ENCODE measurements at places on chromosomes 1 and 21.

- DNase-seq = peak; percentile 62
Measured at GRCh38 chr1:234149217-234149616, 224.0 kb upstream of the COA6 start.

DNA sequence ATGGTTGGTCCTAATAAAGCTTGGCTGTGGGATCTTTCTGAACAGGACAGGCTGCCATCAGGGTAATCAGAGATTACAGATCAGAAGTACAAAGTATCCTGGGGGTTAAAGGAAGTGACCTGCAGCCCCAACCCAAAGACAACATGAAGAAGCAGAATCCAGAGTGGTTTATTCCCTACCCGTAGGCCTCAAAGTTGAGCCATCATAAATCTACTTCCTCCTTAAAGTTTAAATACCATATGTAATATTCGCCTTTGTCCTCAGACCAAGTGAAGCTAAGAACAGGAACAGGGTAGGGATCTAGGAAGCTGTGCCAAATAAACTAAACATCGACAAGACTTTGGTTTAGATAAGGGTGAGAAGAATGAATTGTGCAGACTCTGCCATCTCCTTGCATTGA lies 15.9 kb upstream of the DHX9 start:
- DNase-seq = no peak

DNA sequence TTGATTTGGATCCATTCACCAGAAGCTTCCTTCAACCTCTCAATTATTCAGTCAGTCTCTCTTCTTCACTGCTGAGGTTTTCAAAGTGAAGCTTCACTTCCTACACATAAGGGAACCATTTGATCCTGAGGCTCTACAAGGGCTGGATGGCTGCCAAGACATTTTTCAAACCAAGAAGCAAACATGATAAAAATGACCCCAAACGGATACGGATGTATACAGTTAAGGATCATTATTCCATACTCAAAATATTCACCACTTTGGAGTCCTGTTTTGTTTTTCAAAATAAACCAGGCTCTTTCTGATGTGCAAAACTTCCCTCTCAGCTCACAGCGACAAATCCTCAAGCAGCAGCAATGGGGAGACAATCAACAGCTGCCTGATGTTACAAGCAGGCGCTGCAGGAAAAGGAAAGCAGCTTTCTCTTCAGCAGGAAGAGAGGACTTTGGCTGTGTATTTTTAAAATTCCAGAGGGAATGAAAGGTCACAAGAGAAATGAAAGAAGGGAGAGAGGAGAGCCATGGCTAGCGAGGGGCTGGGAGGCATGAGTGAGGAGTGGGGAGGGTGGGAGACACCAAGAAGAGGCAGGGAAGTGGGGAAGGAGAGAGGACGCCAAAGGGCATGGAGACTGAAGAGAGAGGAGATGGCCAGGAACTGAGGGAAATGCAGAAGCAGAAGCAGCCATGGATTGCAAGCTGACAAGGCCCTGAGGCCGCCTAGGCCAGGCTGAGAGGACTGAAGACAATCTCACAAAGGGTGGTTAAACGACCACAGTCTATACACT lies 145.4 kb downstream of the SLC45A1 start:
- DNase-seq = no peak

- DNase-seq = no peak
Measured at GRCh38 chr1:209383422-209383821, 200.1 kb upstream of the CAMK1G start.

- DNase-seq = peak; percentile 64
Measured at GRCh38 chr1:237799762-237800474, 90.8 kb downstream of the ZP4 start.

DNA sequence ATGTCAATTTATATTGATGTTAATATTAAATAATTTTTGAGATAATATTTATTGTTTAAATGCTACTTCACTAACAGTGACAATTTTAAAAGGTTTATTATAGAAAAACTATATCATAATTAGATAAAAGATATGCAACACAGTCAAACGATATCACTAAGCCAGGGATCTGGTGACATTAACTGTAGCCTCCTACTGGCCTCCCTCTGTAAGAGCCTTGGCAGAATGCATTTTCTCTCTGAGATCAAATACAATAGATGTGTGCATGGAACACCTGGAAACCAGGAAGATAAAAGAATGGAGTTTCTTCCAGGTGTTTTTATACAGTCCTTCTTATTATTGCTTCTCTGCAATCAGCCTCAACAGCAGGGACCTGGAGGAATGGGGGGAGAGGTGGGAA lies 1762.1 kb downstream of the BRINP3 start:
- no peak for DNase-seq

DNA sequence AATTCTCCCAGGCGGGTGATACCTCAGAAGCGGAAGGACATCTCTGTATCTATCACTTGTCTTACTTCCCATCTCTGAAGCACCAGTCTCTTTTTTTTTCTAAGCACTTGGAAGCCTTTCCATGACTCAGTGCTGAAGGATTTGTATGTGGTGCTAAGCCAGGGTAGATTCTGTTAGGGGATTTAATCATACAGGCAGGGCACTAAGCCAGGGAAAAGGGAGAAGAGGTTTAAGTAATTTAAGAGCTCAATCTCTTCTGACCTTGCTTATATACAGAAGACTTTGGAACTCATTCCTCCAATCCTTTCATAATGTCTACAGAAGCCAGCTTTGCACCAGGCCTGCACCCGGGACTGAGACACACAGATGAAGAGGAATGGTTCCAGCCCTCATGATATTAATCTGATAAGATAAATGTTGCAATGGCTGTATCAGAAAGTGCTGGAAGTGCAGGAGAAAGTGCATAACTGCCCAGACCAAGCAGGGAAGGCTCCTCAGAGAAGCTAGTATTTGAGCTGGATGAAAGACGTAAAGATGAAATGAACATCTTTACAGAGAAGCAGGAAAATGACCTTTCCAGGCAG lies 11.0 kb downstream of the FAM163A start:
- no peak for DNase-seq

DNA sequence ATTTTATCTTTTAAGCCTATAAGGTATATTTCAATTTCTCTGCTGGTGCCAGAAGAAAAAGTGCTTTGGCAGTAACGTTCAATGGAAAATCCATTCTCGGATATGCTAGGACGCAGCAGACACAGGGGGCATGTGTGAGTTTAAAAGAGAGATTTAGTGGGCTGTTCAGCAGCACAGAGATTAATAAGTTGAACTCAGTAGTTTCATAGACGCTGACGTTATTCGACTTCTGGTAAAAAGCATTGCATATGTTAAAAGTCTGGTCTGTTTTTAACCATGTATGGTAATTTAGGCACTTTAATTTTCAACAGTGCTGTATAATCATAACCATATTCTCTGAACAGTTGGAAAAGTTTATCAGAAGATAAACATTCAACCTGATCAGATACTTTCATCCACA lies 99.6 kb downstream of the ATP6V1G3 start:
- DNase-seq = no peak

DNA sequence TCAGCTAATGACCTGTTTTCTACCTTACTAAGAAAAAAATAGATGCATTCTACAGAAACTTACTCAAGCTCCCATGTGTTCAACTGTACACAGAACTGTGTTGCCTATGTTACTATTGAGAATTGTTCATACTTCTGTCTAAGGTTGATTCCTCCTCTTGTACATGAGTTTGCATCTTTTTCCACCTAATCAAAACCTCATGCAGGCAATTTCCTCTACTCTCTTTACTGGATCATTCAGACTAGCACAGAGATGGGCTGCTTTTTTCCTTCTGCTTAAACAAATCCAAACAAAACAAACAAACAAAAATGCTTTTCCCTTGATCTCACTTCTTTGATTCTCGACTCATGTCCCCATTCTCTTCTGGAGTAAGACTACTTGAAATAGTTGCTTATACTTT lies 58.8 kb upstream of the PTGFR start:
- no peak for DNase-seq

- no peak for DNase-seq
Measured at GRCh38 chr1:40630488-40631223, 34.8 kb downstream of the RIMS3 start.

DNA sequence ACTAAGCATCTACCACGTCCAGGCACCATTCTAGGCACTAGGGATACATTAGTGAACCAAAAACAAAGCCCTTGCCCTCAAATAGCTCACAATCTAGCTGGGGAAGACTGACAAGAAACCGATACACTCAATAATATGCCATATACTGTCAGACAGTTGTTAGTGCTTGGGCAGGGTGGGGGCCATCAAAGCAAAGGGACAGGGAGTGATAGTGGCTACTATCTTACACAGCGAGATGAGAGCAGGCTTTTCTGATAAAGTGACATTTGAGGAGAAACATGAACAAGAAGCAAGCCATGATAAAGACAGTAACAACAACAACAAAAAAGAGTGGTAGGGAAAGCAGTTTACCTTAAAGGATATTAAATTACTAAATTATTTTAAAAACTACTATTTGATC lies 41.1 kb downstream of the ERO1B start:
- DNase-seq = no peak

GRCh38 chr21:37658817-37659458 lies 257.3 kb downstream of the KCNJ6 start:
- peak; percentile 48 for DNase-seq

DNA sequence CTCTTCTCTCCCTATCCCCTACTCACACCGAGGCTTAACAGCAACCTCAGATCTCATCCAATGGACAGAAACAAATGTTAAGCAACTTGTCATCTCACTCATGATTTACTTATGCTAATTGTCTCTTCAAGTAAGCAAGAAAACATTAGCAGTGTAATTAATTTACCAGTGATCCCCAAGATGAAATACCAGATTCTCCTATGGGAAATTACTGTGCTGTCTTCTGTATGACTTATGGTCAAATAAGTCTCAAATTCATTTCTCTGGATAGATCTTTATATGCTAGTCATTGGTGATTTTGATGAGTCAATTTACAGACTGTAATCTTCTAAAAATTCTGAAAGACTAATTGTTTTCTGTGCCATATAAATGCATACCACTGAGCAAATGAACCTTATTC lies 32.9 kb upstream of the L1TD1 start:
- DNase-seq = no peak

GRCh38 chr1:60969971-60970509 lies 112.3 kb upstream of the NFIA start:
- DNase-seq = no peak

DNA sequence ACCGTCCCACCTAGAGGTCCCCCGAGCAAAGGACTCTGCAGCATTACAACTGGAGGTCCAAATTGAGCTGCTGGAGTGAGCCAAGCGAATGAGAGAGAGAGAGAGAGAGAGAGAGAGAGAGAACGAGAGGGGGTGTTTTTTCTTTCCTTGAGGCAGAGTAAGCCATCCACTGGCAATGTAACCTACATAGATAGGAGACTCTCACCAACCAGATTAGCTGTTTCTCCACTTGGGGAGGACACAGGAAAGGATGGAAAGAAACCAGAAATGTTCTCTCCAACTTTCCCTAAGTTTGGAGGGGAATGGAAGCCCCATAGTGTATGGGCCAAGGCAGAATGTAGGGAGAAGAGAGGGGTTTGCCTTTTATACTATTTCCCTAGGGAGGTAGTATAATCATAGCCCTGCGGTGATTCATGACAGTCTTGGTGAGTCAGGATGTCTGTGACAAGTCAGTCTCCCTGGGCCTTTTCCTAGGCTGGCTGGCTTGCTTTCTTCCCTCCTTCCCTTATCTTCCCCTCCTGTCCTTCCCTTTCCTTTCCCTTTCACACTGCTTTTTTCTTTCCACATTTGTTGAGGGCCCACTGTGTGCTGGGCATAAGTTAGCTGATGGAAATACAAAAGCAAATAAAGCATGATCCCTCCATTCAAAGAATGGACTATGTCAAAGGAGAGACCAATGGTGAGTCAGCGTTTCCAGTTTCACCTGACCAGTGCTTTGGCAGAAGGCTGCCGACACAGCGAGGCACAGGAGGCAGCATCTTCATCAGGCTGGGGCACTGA lies 7.1 kb downstream of the FNDC7 start:
- peak; percentile 66 for DNase-seq

DNA sequence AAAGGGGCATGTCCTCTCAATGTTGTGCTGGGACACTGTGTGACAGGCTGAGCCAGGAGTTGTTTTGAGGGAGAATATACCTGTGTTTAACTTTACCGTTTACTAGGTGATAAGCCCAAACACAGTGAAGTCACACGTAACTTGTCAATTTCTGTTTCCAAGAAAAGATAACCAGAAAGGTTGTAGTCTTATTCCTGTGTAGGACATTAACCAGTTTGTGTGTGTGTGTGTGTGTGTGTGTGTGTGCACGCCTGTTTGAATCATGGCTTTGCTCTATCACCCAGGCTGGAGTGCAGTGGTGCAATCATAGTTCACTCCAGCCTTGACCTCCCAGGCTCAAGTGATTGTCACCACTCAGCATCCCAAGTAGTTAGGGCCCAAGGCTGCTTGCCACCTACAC lies 83.6 kb downstream of the MRPS6 start:
- no peak for DNase-seq

- DNase-seq = no peak
Measured at GRCh38 chr1:109133815-109134214, 19.9 kb downstream of the ELAPOR1 start.

GRCh38 chr1:85661767-85662166 lies 46.5 kb downstream of the ZNHIT6 start:
- DNase-seq = no peak

DNA sequence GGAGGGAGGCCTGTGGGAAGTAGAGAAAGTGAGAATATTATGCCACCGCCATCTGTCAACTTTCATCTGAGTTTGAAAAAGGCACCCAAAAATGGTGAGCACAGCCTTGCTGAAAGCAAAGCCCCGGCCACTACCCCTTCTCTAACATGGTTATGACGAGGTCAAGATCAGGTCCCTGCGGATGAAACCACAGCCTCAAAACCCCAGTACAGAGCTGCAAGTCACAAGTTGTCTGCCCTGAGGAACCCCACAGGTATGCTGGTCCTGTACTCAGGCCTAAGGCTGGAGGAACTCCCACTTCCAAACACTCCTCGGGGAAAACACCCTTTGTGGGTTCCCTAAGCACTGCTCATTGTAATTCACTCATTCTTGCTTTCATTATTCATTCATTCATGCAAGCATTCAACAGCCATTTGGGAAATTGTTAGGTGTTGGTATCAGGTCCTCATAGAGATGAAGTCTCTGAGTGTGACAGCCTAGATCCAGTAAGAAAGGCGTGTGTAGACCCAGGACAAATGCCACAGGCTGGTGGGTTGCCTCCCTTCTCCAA lies 216.6 kb upstream of the EDN2 start:
- no peak for DNase-seq

- DNase-seq = no peak
Measured at GRCh38 chr21:44291078-44291935, 5.6 kb downstream of the AIRE start.

DNA sequence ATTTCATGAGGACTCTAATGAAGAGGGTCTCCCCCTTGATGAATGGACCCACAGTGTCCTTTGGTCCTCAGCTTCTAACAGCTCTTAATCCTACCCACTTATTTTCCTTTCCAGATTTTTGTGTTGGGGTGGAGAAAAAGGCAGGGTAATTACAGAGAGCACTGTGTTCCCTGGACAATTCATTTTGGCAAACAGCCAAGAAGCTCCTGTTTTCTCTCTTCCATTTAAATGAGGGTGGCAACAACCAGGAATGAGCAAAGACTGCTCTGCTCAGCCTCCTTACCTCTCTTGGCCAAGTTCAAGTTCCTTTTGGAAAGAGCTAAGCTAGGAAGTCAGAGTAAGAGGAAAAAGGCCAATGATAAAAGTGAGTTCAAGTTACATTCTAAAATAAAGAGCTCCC lies 11.9 kb downstream of the XKR8 start:
- no peak for DNase-seq

All from RCC 7860 (cell line).